CD4-positive, alpha-beta memory T cell (primary cell): ENCODE measurements at places on chromosomes 3 and 15. TPM values are rescaled to one million over a fixed set of nuclear protein-coding genes. Genes with fewer than 3 reads are reported as not detected.
A peak's percentile ranks its signal among the peaks of the same experiment; 100 is the strongest.

DNA sequence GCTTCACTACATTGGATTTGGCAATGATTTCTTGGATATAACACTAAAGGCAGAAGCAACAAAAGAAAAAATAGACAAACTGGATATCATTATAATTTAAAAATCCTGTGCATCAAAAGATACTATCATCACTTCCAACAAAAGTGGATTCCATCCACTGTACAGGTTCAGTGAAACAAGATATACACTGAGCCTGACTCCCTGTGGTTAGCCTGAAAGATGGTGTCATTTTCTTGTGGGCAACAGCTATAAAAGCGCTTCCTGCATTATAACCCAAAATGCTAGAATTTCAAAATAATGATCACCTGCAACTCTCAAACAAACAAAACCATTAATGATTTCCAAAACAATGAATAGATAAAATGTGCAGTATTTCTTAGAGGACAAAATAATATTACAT, 39.6 kb upstream of the TBC1D23 start:
- DNase-seq = no peak

- peak; percentile 63 for DNase-seq
Observed at GRCh38 chr3:38521391-38521987, 25.3 kb downstream of the EXOG start.

DNA sequence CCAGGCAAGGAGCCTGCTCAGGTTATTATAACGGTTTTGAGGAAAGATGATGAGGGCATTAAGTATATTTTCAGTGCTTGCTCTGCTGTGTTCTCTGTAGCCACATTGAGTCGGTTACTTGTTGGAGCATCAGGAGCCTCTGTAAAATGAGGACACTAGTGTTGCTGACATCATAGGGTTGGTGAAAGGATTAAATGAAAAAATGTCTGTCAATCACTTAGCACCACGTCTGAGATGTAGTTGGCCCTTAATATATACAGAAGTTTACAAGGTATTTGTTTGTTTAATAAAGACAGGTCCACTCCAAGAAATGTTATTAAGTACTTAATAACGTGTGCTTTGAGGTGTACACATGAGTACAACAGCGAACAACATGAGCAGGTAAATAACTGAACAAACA, 735 bp upstream of the SLC25A26 start:
- no peak for DNase-seq

- no peak for DNase-seq
Observed at GRCh38 chr3:187954873-187955586, 198.9 kb upstream of the LPP start.

The ATP13A5 gene
- total RNA-seq = not detected

The PIGZ gene
- 0.33 TPM for total RNA-seq

The CD200R1 gene
- total RNA-seq = 30.1 TPM

The CDC25A gene
- total RNA-seq = not detected

The EBLN2 gene
- 12.6 TPM for total RNA-seq

The GTF2A2 gene
- 64.6 TPM for total RNA-seq

DNA sequence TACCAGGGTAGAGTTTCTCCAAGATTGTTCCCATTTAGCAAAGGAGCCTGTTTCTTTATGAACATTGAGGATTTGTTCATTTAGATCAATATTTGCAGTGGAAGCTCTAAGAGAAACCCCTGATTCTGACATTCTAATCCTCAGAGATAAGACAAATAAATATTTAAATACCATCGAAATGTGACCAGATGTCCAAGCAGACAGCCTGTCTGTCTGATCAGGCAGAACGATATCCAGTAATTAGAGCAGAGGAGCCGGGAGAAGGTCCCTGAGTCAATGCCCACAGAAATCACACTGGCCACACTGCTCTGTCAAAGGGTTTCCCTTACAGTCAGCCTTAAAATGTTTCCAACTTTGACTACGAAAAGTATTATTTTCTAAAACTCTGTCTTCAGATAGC, 15.7 kb upstream of the ARPIN start:
- no peak for DNase-seq

DNA sequence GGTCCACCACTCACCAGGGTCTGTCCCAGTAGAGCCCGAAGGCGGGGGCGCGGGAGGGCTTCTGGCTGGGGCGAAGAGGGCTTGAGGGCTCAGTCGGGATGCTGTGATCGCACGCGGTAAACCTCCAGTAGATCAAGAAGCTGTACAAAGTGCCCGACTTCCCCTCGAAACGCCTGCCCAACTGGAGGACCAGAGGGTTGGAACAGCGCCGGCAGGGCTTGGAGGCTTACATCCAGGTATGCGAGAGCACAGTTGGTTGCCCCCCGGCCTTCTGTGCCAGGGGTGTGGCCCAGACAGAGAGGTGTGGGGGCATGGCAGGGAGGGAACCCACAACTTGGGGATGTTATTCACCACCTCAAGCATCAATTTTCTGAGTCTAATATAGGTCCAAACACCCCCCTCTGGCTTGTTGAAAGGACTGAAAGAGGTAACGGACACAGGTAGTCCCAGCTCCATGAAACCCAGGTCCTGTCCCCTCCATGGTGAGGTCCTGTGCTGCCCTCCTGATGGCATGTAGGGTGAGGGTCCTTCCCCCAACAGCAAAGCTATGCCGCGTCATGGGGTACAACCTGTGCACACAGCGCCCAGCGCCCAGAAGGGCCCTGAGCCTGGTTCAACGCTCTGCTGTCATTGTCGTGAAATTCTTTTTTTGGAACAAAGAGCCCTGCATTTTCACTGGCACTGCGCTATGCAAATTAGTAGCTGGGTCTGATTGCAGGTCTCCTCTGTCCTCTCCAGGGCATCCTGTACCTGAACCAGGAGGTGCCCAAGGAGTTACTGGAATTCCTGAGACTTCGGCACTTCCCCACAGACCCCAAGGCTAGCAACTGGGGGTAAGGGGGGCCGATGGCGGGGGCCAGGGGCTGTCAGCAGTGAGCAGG, 1.2 kb downstream of the SNX22 start:
- DNase-seq = peak; percentile 15

DNA sequence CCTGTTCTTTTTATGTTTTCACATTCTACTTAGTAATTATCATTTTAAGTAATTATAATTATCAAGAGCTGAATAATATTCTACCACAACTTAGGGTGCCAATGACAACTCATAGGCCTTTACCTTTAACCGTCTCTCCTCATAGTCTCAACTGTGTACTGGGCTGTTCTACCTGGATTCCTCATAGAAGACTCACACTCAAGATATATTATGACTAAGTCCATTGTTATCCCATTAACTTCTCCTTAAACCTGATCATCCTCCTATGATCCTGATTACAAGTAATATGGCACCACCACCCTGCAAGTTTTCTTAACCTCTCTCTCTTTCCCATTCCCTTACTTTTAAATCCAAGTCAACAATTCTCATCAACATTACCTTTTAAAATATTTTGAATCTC, 285.9 kb upstream of the VEPH1 start:
- no peak for DNase-seq

GRCh38 chr3:122558605-122559004, 5.5 kb downstream of the PARP9 start:
- DNase-seq = no peak

The SPINK8 gene
- not detected for total RNA-seq

The PPP1R2 gene
- total RNA-seq = 137 TPM

GRCh38 chr15:63048776-63049665, 6.5 kb downstream of the TPM1 start:
- peak; percentile 42 for DNase-seq

- no peak for DNase-seq
Observed at GRCh38 chr3:193078996-193079753, 161.5 kb upstream of the MB21D2 start.

DNA sequence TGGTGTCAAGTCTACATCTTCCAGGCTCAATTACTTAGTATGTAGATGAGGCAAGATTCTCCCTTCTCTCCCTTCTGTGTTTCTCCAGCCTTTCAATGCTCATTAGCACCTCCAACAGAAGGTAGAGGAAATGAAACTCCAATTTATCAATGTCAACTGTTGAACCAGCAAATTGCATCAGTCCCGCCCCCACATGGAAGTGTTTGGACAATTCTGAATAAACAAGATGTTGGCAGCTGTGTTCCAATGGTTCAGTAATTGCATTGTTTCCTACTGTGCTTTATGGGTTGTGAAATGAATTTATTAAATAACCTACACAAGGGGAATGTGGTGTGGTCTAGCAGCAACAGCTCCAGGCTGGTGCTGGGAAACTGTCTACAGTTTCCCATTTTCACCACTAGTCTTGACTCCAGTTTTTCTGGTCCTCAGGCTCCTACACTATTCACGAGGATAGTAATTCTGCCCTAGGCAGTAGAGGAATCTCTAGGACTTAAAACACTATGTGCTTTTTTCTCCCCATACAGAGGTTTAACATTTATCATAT, 91.9 kb downstream of the MB21D2 start:
- no peak for DNase-seq

The DUOX2 gene
- total RNA-seq = 0.06 TPM

DNA sequence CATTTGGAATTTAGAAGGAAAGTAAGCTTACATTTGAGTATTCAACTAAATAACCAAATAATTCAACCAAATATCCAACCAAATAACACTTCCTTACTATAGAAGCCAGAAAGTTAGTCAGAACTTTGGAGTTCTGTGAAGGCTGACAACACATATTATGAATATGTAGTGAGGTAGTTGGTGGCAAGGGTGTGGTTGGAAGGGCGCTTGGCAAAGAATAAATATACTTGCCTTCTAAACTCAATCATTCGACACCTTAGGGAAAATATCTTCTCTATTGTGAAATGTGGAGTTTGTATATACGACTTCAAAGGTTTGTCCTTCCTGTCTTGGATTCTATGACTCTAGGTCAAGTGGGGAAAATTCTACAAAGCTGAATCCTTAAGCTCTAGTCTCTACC, 111.7 kb upstream of the OSTN start:
- no peak for DNase-seq

GRCh38 chr15:79978260-79978654, 7.3 kb upstream of the BCL2A1 start:
- DNase-seq = no peak

DNA sequence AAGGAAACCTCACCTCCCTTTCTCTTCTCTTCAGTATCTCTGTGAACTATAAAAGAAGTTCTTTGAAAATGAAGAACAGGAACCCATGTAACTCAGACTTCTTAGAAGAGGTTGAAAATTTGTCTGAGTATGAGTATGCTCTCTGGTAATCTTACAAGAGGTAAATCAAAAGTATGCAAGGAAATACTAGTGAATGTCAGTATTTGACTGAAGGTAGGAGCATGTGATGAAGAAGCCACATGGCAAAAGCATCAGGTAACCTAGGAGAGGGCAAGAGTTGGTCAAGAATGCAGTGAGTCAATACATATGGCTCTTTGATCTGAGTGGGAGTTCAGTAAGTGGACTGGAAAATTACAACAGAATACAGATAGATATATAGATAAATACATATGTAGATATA, 133.0 kb upstream of the NECTIN3 start:
- no peak for DNase-seq

GRCh38 chr3:24415824-24416223, 78.8 kb downstream of the THRB start:
- DNase-seq = no peak

- DNase-seq = no peak
Observed at GRCh38 chr15:64681424-64682024, 93.9 kb downstream of the RBPMS2 start.

DNA sequence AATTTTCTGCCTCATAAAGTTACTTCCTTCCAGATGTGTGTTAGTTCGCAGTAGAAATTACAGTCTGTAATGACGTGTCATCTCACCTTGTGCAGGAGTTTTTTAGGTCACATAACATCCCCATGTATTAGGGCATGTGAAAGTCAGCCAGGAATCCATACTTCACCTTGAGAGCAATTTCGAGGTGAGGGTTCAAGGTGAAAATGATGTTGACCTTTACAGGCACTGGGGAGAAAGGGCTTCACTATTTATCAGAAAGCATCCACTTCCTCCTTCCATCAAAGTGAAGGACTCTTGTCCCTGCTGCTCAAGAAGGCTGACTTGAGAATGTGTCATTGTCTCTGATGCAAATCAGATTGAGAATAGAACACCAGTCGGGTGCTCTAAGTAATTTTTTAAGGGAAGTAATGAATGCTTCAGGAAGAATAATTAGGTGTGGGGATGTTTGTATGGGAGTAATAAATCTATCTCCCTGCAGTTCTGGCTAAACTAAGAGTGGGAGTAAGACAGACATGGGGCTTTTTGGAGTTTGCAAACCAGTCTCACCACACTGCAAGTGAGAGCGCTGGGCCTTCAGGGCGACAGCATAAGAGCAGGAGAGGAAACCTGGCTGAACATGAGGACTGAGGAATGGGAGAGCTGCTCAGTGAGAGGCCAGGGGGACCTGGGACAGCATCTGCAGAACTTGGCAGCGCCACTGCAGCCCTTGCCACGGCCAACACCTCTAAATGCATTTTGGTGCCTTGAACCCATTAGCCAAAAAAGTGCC, 85.9 kb upstream of the IL12A start:
- DNase-seq = no peak

GRCh38 chr3:152269831-152270734, 1.4 kb downstream of the MBNL1 start:
- no peak for DNase-seq

GRCh38 chr3:101039285-101039684, 46.1 kb upstream of the ABI3BP start:
- DNase-seq = no peak

DNA sequence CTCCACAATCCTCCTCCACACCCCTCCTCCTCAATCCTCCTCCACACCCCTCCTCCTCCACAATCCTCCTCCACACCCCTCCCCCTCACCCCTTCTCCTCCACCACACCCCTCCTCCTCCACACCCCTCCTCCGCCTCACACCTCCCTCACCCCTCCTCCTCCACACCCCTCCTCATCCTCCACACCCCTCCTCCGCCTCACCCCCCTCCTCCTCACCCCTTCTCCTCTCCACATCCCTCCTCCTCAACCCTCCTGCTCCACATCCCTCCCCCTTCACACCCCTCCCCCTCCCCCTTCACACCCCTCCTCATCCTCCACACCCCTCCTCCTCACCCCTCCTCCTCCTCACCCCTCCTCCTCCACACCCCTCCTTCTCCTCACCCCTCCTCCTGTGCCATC, 69.8 kb upstream of the BLM start:
- DNase-seq = no peak

DNA sequence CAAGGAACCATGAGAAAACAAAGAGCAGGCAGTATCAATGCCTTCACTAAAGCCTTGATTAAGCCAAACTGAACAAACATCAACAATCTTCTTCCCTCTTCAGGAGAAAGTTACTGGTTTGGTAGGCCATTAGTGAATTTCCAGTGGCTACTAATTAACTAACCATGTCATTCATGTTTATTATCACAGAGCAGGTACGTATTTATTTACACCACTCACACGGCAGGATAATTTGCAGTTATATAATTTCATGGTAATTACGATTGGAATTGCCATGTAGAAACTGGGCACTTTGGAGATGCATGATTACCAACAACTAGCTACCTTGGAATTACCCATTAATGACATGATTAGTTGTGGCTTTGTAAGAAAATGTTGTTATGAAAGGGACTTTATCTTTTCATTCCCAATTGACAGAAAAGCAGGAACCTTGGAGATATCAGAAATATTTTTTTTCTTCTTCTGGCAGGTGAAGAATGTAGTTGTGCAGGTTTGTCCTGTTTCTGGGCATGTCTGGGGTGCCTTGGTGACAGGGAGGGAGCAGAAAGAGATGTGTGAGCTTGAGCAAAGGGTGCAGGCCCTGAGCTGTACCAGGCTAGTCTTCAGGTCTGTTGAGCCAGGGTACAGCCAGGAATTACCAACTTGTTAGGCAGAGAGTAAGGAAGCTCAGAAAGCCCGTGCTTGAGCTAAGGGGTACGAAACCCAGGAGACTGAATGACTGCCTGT, 310.7 kb downstream of the RORA start:
- DNase-seq = no peak

The SLC6A6 gene
- total RNA-seq = 50.6 TPM

- no peak for DNase-seq
Observed at GRCh38 chr3:13556917-13557316, 8.0 kb downstream of the FBLN2 start.

The GUCA1C gene
- total RNA-seq = not detected

GRCh38 chr15:32736701-32737061, 18.9 kb downstream of the GREM1 start:
- DNase-seq = no peak
